Lower leg skin (tissue), 4 donors: ENCODE measurements at places on chromosomes 11 and 22. TPM values are rescaled to one million over a fixed set of nuclear protein-coding genes. Genes with fewer than 3 reads are reported as not detected.

The PRAME gene
- not detected for total RNA-seq

The OR6T1 gene
- total RNA-seq, result not detected

The HMGXB4 gene
- 17.4 TPM for total RNA-seq

The CDC42BPG gene
- total RNA-seq, result 40.3 TPM

GRCh38 chr22:19681863-19682245 lies 32.4 kb upstream of the SEPTIN5 start:
- DNase-seq, result no peak

- no peak for DNase-seq
These were observed 273.9 kb downstream of the SBF2 start for GRCh38 chr11:10019906-10020682.

DNA sequence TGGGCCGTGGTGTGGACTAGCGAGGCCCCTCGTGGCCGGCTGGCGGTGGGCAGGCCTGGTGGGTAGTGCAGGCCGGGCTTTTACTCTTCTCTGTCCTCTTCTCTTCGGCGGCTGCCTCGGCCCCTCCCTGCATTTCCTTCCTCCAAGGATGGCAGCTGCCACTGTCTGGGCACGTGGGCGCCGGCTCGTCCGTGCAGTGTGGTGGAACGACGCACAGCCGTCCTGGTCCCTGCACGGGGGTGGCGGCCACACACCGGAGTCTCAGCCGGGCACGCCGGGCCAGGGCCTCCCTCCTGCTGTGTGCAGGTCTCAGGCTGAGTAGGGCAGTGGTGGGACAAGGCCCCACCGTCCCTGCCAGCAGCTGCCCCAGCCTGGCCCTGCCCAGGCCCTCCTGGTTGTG lies 37.7 kb downstream of the MOB2 start:
- DNase-seq, result no peak

- DNase-seq, result no peak
These were observed 19.9 kb upstream of the CCDC86 start for GRCh38 chr11:60821827-60822599.

DNA sequence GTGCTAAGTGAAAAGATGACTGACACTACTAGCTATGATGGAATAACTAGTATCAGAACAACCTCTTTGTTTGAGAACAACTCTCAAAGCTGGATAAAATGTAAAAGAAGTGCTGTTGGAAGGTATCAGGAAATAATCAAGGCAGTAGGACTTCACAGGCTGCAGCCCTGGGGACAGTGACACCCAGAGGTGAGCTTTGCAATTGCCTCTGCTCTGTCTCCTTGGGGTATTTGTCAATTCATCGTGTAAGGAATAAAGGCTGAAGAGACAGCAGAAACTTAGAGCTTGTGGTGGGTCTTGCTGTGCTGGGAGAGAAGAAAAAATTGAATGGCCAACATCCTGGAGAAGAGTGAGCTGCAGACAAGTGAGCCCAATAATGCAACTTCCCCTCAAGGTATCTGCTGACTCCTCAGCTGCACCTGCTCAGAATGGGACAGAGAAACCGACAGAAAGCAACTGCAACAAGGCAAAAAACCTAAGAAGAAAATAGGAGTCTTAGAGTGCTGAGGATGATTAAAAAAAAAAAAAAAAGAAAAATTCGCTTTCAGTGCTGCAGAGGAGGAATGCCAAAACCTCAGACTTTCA lies 141.1 kb downstream of the RCN1 start:
- DNase-seq, result no peak
